Activated CD4-positive, alpha-beta memory T cell treated with anti-CD3 and anti-CD28 coated beads, Interleukin-2, amount 10 ng/mL, durations not matched to agents 7 days and 5 days (primary cell): ENCODE measurements at places on chromosomes 7 and 10.

GRCh38 chr7:99531354-99531765, 20.6 kb downstream of the FAM200A start:
- DNase-seq, result no peak

- DNase-seq, result no peak
Measured at GRCh38 chr10:49373361-49373760, 22.5 kb downstream of the DRGX start.

DNA sequence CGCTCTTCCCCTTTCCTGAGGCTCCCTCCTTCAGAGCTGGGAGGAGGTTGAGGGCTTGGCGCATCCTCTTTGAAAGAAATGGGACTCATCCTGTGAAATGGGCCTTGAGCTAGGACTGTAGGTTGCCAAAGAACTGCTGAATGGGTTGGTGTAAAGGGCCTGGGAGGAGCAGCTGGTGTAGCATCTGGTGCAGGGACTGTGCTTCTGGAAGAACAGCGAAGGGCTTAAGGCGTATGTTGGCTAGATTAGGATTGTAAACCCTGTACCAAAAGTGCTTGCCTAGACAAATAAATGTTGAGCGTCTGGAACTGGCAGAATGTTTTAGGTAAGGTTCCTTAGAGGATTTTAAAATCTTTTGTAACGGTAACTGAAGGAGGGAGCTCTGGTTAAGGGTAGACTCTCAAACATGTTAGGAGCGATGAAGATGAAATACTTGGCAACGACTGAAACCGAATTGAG, 563 bp downstream of the STAM start:
- no peak for DNase-seq

GRCh38 chr10:57716884-57717283, 550.8 kb downstream of the IPMK start:
- no peak for DNase-seq

- no peak for DNase-seq
Measured at GRCh38 chr10:14698111-14698828, 76.4 kb downstream of the FAM107B start.
